ENCODE measurements at places on chromosomes 4 and X.

DNA sequence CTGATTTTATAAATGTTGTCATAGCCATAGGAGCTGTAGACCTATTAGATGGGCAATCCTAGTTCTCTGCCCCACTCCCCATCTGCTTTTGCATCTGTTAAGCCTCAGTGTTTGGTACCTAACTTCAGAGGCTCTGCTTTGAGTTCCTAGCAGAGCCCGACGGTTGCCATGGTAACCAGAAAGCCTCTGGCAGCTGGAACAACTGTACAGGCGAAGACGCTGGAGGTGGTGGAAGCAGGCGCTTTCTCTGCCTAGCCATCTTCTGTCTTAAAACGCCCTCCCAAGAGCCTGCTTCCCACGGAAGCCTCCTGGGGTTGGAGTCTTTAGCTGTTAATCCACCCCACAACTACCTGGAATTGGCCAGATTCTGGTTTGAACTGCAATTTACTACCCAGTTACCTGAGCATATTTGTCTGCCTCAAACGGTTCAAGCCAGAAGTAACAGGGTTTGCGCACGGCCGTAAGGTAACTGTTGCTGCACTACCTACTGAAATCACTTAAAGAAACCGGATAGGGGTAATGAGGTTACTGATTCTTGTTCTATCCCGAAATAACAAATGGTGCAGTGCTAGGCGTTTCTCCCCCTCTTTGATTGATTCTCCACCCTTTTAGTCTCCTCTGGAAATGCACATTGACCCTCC is 1.0 kb upstream of the GABRG1 start:
- no peak overlapping the region for H3K4me3 ChIP-seq
- no peaks in the 10 kb centered on the region for H3K4me1 ChIP-seq
- no peak for DNase-seq
- no peaks in the 10 kb centered on the region for H3K27me3 ChIP-seq
- no peak overlapping the region for H3K27ac ChIP-seq

DNA sequence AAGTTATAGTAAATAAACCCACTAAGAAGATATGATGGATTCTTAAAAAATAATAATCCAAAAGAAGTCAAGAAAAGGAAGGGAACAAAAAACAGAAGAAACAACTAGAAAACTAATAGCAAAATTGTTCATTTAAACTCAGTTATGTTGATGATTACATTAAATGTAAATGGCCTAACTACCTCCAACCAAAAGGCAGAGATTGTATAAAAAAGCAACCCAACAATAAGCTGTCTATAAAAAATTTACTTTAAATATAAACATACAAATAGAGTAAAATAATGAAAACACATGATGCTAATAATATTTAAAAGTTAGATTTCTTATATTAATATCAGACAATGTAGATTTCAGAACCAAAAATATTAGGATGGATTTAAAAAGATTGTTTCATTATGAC is 340.6 kb downstream of the CAMK2D start:
- H3K4me1 ChIP-seq: no peaks in the 10 kb centered on the region
- no peak overlapping the region for H3K4me3 ChIP-seq
- DNase-seq: no peak

DNA sequence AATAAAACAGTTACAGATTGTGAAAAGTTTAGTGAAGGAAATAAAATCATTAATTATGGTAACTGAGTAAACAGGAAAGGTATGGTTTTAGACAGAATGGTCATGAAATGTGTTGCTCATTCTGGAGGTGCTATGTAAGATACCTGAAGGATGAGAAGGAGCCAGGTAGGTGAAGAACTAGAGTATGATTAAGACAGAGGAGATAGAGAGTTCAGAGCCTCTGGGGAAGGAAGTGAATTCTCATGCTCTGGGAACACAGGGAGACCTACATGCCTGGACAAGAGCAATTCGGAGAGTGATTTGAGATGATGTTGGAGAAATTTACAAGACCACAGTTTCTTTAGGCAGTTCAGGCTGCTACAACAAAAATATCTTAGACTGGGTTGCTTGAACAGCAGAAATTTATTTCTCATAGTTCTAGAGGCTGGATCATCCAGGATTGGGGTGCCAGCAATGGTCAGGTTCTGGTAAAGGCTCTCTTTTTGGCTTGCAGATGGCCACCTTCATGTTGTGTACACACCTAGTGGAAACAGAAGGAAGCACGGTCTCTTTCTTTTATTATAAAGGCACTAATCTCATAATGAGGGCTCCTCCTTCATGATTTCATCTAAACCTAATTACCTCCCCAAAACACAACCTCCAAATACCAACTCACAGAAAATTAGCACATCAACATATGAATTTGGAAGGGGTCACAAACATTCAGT is 1416.1 kb downstream of the PCDH7 start:
- no peak for DNase-seq
- H3K4me3 ChIP-seq: no peak overlapping the region
- H3K36me3 ChIP-seq: no peaks in the 10 kb centered on the region
- H3K4me1 ChIP-seq: no peaks in the 10 kb centered on the region
- no peak overlapping the region for H3K27ac ChIP-seq
- no peaks in the 10 kb centered on the region for H3K27me3 ChIP-seq

GRCh38 chrX:107552930-107553329 is 75.4 kb upstream of the PRPS1 start:
- H3K27me3 ChIP-seq: no peaks in the 10 kb centered on the region
- H3K27ac ChIP-seq: no peak overlapping the region
- no peaks in the 10 kb centered on the region for H3K4me1 ChIP-seq
- no peak for DNase-seq
- H3K4me3 ChIP-seq: no peak overlapping the region
- H3K36me3 ChIP-seq: no peaks in the 10 kb centered on the region

DNA sequence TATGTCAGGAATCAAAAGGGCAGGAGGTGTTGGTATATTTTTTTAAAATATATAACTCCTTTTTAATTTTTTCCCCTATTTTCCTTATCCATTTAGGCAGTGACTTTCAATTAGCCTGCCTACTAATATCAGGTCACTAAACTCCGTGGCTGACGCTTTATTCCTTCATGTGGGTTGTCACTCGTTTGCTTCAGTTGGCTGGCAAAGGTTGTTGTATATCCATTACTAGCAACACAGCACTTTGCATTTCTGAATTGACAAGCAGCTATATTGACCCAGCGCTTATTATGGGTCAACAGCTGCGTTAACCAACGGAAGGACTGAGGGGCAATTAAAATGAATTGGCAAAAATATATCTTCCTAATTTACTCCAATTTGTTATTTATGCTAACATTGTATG is 87.7 kb downstream of the ARX start:
- H3K27me3 ChIP-seq: no peaks in the 10 kb centered on the region
- no peak overlapping the region for H3K4me3 ChIP-seq
- no peak for DNase-seq
- no peaks in the 10 kb centered on the region for H3K36me3 ChIP-seq
- no peaks in the 10 kb centered on the region for H3K4me1 ChIP-seq
- H3K27ac ChIP-seq: no peak overlapping the region

DNA sequence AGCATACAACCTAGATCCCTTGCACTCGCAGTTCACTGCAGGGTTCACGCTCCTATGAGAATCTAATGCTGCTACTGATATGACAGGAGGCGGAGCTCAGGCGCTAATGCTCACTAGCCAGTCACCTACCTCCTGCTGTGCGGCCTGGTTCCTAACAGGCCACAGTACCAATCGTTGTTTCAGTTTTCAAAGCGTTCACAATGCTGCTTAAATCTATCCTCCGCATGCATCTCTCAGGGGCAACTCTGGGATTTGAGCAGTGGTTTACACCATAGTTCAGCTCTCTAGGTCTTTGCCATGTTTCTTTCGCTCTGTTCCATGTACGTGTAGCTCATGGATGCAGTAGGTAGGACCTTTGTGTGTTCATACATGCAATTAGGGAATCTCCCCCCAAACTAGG is 47.2 kb downstream of the CLOCK start:
- no peak for DNase-seq
- H3K27me3 ChIP-seq: no peaks in the 10 kb centered on the region
- no peaks in the 10 kb centered on the region for H3K36me3 ChIP-seq
- H3K4me1 ChIP-seq: no peaks in the 10 kb centered on the region
- H3K27ac ChIP-seq: no peak overlapping the region

- DNase-seq: no peak
- H3K4me3 ChIP-seq: no peak overlapping the region
- no peak overlapping the region for H3K27ac ChIP-seq
- no peaks in the 10 kb centered on the region for H3K4me1 ChIP-seq
Observed at GRCh38 chr4:71832049-71832448, 48.2 kb upstream of the GC start.

- peak; percentile 79 for DNase-seq
- no peaks in the 10 kb centered on the region for H3K27me3 ChIP-seq
- H3K4me3 ChIP-seq: no peak overlapping the region
- H3K4me1 ChIP-seq: no peaks in the 10 kb centered on the region
- no peak overlapping the region for H3K27ac ChIP-seq
Observed at GRCh38 chr4:185839194-185839712, 27.3 kb upstream of the SORBS2 start.

DNA sequence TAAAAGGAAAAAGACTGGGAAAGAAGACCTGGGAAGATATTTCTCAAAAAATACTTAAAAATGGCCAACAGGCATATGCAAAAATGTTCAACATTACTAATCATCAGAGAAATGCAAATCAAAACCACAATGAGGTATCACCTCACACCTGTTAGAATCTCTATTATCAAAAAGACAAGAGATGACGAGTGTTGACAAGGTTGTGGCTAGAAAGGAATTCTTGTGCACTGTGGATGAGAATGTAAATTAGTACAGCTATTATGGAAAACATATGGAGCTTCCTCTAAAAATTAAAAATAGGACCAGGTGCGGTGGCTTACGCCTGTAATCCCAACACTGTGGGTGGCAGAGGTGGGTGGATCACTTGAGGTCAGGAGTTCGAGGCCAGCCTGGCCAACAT is 50.0 kb downstream of the C4orf46 start:
- DNase-seq: no peak
- H3K27ac ChIP-seq: no peak overlapping the region
- H3K27me3 ChIP-seq: no peaks in the 10 kb centered on the region
- H3K4me3 ChIP-seq: no peak overlapping the region
- H3K36me3 ChIP-seq: no peaks in the 10 kb centered on the region
- H3K4me1 ChIP-seq: no peaks in the 10 kb centered on the region

DNA sequence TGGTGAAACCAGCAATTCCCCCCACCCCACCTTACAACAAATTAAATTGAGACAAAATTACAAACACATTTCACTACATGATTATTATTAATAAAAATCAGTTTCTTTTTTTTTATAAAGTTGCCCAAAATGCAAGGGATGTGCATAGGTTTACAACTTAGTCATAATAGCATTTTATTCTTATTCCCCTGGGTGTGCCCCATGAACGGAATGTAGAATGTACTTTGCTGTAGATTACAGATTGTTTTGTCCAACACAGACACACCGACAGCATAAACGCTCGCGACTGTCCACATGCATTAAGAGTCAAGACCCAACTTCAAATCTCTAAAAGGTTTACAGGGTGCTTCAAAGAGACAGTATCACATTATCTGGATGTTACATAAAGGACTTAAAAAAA is 72.3 kb downstream of the NYX start:
- DNase-seq: no peak
- H3K27ac ChIP-seq: no peak overlapping the region
- no peaks in the 10 kb centered on the region for H3K4me1 ChIP-seq
- H3K4me3 ChIP-seq: no peak overlapping the region

DNA sequence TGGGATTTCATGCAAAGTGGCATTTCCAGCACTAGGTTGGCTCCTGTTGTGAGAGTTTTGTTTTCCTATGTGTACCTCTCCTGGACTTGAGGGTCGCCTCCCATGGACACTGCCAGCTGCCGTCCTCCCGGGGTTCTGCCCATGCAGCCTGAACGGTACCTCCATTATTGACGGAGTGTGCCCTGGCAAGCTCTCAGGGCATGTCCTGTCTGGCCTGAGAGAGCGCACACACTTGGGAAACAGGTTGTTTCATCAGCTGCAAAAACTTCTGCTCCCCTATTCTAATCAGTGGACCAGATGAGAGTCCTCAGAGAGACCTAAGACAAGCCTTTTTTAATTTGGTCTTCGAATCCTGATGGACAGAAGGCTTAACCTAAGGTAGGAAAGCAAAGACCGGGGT is 56.6 kb upstream of the HOPX start:
- DNase-seq: no peak
- no peaks in the 10 kb centered on the region for H3K27me3 ChIP-seq
- H3K4me3 ChIP-seq: no peak overlapping the region
- H3K27ac ChIP-seq: no peak overlapping the region
- no peaks in the 10 kb centered on the region for H3K36me3 ChIP-seq

GRCh38 chrX:30880058-30880457 is 9.0 kb downstream of the TAB3 start:
- H3K4me1 ChIP-seq: no peaks in the 10 kb centered on the region
- no peak overlapping the region for H3K4me3 ChIP-seq
- no peaks in the 10 kb centered on the region for H3K27me3 ChIP-seq
- no peak for DNase-seq
- no peaks in the 10 kb centered on the region for H3K36me3 ChIP-seq

- H3K36me3 ChIP-seq: no peaks in the 10 kb centered on the region
- DNase-seq: no peak
- H3K4me1 ChIP-seq: no peaks in the 10 kb centered on the region
Observed at GRCh38 chr4:124427095-124427767, 285.3 kb downstream of the ANKRD50 start.

GRCh38 chr4:3290889-3291321 is 1.9 kb upstream of the RGS12 start:
- no peaks in the 10 kb centered on the region for H3K27me3 ChIP-seq
- H3K27ac ChIP-seq: no peak overlapping the region
- no peak overlapping the region for H3K4me3 ChIP-seq
- DNase-seq: no peak
- H3K4me1 ChIP-seq: no peaks in the 10 kb centered on the region

DNA sequence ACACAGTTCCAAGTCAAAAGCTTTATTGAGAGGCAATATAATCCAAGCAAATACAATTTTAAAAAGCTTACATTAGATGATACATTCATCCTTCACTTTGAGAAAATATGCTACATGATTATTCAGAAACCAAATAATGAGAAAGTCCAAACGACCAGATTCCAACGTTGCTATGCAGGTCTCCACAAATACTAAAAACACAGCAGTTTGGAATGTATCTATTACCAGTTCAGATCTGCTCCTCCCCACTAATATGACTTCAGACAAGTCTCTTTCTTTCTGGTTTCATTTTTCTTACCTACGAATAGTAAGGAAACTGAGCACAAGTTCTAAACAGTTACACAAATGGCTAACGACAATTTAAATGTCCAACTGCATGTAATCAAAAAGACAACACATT is 9.5 kb downstream of the NAF1 start:
- H3K27me3 ChIP-seq: no peaks in the 10 kb centered on the region
- peaks cover 3% of the 10 kb centered on the region for H3K36me3 ChIP-seq
- H3K27ac ChIP-seq: no peak overlapping the region
- H3K4me1 ChIP-seq: no peaks in the 10 kb centered on the region
- H3K4me3 ChIP-seq: no peak overlapping the region

DNA sequence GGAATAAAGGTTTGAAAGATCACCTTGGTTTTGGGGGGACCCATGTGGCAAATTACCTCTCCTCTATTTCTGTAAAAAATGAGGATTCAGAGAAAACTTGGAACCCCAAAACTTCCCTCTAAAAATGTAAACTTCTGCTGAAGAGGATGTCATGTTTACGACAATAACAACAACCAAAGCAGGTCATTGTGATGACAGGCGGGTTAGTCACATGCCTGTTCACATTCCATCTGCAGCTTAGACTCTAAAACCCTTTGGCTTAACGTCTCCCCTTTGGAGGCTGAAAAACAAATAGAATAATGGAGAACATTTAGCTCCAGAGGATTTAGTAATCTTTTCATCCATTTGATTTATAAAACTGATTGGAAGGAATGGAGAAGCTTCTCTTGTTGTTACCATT is 75.0 kb upstream of the FAM9C start:
- H3K4me3 ChIP-seq: no peak overlapping the region
- no peaks in the 10 kb centered on the region for H3K4me1 ChIP-seq
- no peak for DNase-seq
- no peaks in the 10 kb centered on the region for H3K36me3 ChIP-seq
- no peaks in the 10 kb centered on the region for H3K27me3 ChIP-seq
- H3K27ac ChIP-seq: no peak overlapping the region

Data from aorta (tissue), 5 donors.